ENCODE measurements at places on chromosomes 1 and 21.

DNA sequence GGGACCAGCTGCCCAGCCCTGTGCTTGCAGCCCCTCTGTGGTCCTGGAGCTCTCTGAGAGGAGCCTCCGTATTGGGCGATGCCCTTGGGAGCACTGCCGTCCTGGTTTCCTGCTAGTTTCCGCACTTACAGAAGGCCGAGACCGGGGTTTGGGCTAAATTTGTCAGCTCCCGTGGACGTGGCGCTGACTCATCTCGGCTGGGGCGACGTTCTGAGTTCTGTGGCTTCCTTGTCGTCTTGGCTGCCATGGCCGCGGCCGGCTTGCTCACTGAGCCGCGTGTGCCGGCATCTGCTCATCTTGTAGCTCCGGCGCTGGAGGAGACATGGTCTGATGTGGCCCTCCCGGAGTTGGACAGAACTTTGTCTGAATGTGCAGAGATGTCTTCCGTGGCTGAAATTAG, 64.9 kb downstream of the PCNT start:
- no peak for DNase-seq

DNA sequence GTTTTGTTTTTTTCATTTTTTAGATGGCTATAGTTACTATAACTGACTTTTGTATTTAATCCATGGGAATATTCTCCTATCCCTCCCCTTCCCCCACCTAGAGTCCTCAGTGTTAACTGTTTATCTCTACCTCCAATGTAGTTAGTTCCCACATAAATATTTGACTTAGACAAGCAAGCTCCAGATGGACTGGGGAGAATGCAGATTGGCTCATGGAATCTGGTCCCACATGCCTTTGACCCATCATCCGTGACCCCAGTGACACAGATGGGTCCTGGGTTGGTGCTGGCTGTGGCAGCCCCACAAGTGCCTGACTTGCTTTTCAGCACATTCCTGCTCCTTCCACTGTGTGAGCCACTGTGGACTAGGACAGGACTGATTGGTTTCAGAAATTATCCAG, 41.8 kb downstream of the ATP2B4 start:
- DNase-seq: no peak

DNA sequence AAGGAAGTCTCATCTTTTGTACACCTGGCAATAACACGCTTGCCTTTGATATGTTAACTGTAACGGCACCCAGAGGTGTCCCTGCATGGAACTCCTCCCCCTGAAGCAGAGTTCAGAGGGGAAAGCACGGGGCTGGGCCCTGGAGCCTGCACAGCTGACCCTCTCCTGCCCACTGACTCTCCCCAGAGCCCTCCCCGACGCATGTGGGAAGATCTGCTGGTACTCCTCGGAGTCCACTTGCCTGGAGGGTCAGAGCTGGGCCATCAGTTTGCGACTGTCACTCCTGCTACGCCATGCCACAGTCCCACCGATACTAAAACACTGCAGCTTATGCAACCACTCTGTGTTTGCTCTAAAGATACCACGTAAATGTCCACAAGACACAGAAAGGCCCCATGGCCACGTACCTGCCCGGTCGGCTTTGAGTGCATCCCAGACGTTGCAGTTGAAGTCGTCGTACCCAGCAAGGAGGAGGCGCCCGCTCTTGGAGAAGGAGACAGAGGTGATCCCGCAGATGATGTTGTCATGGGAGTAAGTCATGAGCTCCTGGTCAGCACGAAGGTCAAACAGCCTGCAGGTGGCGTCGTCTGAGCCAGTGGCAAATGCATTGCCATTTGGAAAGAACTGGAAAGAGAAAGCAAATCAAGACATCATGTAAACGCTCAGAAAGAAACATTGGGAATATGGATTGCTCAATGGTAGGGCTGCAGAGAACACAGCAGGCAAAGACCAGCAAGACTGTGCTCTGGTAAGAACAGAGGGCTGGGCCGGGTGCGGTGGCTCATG, 10.6 kb upstream of the NADK start:
- no peak for DNase-seq

GRCh38 chr21:44845418-44846223, 27.8 kb upstream of the SUMO3 start:
- DNase-seq: no peak

GRCh38 chr1:9349331-9349851, 56.7 kb downstream of the SPSB1 start:
- no peak for DNase-seq

GRCh38 chr1:91700332-91700731, 185.6 kb downstream of the TGFBR3 start:
- no peak for DNase-seq

DNA sequence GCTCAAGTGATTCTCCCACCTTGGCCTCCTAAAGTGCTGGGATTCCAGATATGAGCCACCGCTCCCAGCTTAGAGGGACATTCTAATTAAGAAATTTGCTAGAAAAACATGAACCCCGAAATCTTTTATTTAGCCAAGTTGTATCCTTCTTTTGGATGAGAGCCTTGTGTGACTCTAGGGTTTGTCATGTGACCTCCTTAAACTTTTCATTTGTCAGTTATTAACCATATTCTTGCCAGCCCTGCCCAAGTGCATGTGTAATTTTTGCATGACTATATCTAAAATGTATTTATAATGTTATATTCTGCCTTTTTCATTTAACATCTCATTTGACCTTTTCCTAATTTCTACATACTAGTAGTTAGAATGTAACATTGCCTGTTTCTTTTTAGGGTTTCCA, 1.9 kb downstream of the UTP25 start:
- DNase-seq: no peak

- no peak for DNase-seq
Observed at GRCh38 chr21:25717491-25718147, 17.1 kb downstream of the ATP5PF start.

DNA sequence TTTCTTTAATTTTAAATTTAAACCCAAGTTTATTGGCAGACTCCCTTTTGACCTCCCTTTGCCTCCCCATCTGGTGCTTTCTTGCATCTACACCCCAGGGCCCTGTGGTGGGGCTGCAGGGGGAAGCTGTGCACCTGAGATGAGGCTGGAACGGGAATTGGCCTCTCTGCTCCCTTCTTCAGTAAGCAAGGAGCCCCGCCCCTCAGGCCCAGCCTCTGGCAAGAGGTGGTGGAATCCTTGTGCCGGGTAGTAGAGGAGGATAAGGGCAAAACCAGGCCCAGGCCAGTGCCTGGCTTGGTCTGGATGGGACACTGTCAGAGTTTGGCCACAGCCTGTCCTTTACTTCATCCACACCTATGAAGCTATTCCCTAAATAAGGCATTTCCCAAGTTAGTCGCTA, 25.1 kb downstream of the ATP8B2 start:
- DNase-seq: no peak

DNA sequence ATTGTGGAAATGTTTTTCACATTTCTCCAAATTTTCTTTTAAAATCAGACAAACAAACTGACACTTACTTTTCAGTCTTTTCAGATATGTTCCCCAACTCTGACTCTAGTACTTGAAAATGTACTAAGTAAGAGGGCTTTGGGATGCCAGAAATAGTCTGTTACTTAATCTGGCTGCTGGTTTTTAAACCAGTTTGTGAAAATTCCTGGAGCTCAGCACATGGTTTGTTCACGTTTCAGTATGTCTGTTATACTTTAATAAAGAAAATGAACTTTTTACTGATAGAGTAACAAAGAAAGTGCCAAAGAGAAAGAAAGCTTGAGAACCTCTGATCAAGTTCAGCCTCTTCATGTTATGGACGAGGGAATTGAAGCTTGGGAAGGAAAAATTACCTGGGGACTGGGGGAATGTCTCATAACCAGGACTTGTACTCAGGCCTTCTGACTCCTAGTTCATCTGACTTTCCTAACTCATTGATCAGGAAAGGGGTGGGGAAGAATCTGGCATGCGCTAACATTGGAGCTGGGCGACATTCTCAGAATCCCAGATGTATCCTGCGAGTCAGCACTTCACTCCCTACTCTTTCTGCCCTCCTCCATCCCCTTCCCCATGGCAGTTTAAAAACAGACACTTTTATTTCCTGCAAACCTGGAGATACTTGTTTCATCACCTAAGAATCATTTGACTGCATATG, 30.8 kb upstream of the DNAJC6 start:
- no peak for DNase-seq

DNA sequence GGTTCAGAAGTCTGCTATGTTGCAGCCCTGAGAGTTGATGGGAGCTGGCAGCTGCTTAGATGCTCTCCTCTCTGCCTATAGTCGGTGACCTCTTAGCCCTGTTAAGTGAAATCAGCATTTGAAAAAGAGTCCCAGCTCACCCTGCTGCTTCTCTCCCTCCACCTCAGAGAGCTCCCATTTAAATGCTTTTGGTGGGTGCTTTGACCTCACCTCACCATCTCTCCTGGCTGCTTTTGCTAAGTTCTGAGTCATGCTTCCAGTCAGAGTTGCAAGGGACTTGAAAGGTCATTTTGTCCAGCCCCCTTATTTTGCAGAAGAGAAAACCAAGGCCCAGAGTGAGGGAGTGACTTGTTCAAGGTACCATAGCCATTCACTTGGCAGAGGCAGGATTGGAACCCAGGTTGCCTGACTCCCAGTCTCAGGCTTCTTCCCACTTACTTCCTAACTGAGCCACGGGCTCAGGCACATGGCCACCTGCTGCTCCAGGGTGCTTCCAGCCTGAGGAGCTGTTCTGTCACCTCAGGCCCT, 3.3 kb downstream of the MAPKAPK2 start:
- DNase-seq: no peak

GRCh38 chr1:108570128-108570527, 10.2 kb downstream of the EEIG2 start:
- no peak for DNase-seq

DNA sequence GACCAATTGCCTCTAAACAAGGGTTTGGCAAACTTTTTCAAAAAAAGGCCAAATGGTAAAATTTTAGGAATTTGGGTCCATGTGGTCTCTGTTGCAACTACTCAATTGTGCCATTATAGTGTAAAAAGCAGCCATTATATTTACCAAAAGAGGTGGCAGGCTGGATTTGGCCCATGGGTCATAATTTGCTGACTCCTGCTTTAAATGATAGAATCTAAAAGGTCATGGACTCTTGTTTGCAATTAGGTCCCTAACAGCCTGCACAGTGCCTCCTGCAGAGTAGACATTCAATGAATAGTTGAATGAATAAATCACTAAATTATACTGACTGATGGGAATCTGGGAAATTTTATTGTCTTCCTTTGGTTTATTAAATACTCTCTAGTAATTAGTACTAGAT, 6.2 kb downstream of the BECN2 start:
- DNase-seq: no peak

DNA sequence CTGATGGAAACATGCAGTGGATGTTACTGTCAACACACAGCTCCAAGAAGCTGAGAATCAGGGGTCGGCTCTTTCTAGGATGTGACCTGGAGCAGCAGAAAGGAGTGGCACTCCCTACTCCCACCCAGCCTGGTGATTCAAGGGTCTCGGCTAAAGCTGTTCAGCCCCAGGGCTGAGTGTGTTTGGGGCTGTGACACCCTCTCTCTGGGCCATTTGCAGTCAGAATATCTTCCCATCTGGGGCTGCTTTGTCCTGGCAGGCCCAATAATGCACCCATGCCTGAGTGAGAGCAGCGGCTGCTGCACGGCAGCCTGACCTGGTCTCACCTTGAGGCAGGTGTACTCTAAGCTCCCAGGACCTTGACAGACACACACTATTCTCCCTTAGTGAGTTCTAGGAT, 52.5 kb upstream of the AJAP1 start:
- DNase-seq: no peak

GRCh38 chr1:115436596-115436995, 98.5 kb upstream of the NGF start:
- no peak for DNase-seq

DNA sequence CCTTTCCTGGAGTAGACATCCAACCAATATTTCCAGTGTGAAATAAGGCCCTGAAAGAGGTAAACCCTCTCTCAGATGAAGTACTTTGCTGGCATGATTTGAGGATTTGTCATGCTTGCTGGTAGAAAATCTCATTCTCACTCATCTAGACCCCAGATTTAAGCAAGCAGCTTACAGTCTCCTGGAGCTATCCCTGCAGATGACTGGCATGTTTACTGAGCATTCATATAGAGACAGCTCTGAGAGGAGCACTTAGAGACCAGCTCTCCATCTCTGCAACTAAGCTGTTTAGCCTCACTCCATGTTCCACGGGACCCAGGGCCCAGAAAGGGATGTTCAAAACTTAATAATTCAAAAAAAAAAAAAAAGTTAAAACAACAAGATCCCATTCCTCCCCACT, 34.2 kb downstream of the GPR161 start:
- no peak for DNase-seq

GRCh38 chr1:31805318-31805717, 10.5 kb downstream of the SPOCD1 start:
- DNase-seq: no peak

DNA sequence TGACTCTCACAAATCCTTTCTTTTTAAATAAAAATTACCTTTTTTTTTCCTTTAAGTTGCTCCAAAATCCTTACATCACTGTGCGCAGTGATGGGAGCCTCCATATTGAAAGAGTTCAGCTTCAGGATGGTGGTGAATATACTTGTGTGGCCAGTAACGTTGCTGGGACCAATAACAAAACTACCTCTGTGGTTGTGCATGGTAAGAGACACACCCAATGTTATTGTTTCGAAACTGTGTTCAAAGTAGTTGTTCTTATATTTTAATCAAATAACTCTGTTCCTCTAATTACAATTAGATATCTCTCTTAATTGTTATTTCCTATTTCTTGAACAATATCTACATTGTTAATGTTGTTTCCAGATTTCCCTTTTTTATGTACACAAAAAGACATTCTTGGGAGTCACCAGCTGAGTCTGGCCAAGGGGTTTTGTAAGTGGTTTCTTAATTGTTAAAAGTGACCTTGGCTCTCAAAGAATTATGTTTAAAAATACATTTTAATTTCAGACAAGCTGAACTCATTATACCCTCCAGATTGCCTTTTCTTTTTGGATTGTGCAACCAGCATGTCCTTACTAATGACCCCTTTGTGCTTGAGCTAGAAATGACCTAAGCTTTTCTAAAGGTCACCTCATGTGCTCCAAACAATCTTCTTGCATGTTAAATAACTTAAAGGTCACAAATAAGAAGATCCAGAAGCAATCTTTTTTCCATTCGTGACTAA, 250.1 kb downstream of the HMCN1 start:
- no peak for DNase-seq

GRCh38 chr1:64195081-64195395, 8.4 kb upstream of the UBE2U start:
- no peak for DNase-seq

GRCh38 chr21:36584980-36585940, 105.3 kb upstream of the CLDN14 start:
- DNase-seq: no peak

All from NCI-H1105 treated with DMSO at 0.1 percent for 48 hours (cell line).